ENCODE measurements at places on chromosomes 11 and 22. TPM values are rescaled to one million over a fixed set of nuclear protein-coding genes. Genes with fewer than 3 reads are reported as not detected.

Gene PGGHG
- 44.0 TPM for polyA plus RNA-seq

Gene P2RY2
- 2.5 TPM for polyA plus RNA-seq

Gene DAGLA
- 8.3 TPM for polyA plus RNA-seq

- no peak overlapping the region for H3K27ac ChIP-seq
- no peaks in the 10 kb centered on the region for H3K36me3 ChIP-seq
- H3K4me3 ChIP-seq, result no peak overlapping the region
- H3K4me1 ChIP-seq, result no peaks in the 10 kb centered on the region
- DNase-seq, result peak; percentile 72
- peaks cover 20% of the 10 kb centered on the region for H3K27me3 ChIP-seq
Measured at GRCh38 chr11:116357784-116358544, 414.8 kb downstream of the BUD13 start.

- H3K4me3 ChIP-seq, result peak overlapping the region; percentile 43
- no peaks in the 10 kb centered on the region for H3K27me3 ChIP-seq
- no peak for DNase-seq
- peak overlapping the region; percentile 88 for H3K27ac ChIP-seq
- H3K36me3 ChIP-seq, result no peaks in the 10 kb centered on the region
- H3K4me1 ChIP-seq, result peaks cover 13% of the 10 kb centered on the region
Measured at GRCh38 chr22:40635940-40636379, 559 bp downstream of the MRTFA start.

DNA sequence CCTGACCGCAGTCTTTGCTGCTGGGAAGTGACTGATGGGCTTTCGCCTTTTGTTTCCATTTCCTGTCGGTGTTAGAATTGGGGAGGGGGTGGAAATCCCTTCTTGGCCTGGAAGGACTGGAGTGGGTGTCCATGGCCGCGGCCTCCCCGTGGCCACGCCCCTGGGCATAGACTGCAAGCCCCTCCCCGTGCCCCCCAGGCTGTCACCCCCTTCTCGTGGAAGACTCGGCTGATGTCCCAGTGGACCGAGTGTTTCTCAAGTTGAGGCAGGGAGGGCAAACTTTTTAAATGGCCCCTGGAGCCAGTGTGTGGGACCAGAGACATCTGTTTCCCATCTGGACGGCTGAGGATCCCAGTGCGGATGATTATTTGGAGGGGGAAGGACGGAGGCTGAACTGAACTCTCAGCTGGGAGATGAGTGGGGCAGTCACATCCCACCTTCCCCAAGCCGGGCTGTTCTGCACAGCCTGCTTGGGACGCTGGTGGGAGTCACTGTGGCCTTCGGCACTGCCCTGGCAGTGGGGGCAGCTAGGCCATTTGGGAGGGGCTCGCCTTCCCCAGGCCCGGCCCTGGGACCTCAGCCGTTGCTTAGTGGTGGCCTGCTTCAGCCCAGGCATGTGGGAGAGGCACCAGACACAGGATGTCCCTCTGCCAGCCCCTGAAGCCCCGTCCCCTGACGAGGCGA lies 1.6 kb downstream of the CD81 start:
- H3K27ac ChIP-seq, result peak overlapping the region; percentile 92
- H3K27me3 ChIP-seq, result no peaks in the 10 kb centered on the region
- H3K36me3 ChIP-seq, result no peaks in the 10 kb centered on the region
- H3K4me1 ChIP-seq, result no peaks in the 10 kb centered on the region
- DNase-seq, result peak; percentile 50

- no peak overlapping the region for H3K4me3 ChIP-seq
- no peak for DNase-seq
- no peaks in the 10 kb centered on the region for H3K36me3 ChIP-seq
- peaks cover 5% of the 10 kb centered on the region for H3K27me3 ChIP-seq
Measured at GRCh38 chr11:120532832-120533196, 21.3 kb downstream of the GRIK4 start.

DNA sequence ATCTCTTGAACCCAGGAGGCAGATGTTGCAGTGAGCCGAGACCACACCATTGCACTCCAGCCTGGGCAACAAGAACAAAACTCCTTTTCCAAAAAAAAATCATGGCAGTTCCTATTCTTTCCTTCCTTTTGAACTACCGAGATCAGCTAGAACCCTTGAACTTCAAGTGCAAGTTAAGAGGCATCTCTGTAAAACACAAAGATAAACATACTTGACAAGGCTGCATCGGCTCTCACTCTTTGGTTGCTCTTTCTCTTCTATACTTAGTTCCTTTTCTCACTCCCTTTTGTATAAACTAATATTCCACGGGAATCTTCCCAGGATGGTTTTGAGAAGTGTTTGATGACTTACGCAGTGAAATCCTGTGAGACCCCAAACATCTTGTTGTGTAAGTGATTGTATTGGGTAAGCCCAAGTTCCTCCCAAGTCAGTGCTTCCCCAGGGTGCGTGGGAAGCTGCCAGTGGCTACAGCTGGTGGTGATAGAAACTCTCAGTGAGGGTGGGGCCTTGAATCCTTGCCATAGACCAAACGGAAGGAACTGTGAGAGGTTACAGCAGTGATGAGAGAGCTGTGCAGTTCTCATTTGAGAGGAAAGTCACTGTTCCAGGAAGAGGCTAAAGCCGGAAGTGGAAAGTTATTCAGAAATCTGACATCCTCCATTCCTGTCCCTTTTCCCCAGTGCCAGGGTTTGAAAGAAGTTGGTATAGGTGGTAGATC lies 24.1 kb upstream of the CDC42EP2 start:
- H3K4me1 ChIP-seq, result peaks cover 25% of the 10 kb centered on the region
- peak; percentile 68 for DNase-seq
- H3K4me3 ChIP-seq, result no peak overlapping the region
- H3K27me3 ChIP-seq, result no peaks in the 10 kb centered on the region
- H3K27ac ChIP-seq, result peak overlapping the region; percentile 96

GRCh38 chr11:21927628-21928027 lies 265.3 kb upstream of the ANO5 start:
- no peak overlapping the region for H3K27ac ChIP-seq
- DNase-seq, result no peak
- H3K27me3 ChIP-seq, result no peaks in the 10 kb centered on the region
- H3K36me3 ChIP-seq, result no peaks in the 10 kb centered on the region
- no peaks in the 10 kb centered on the region for H3K4me1 ChIP-seq

- H3K27me3 ChIP-seq, result no peaks in the 10 kb centered on the region
- no peaks in the 10 kb centered on the region for H3K4me1 ChIP-seq
- H3K27ac ChIP-seq, result no peak overlapping the region
- H3K36me3 ChIP-seq, result no peaks in the 10 kb centered on the region
- DNase-seq, result no peak
Measured at GRCh38 chr11:6152126-6152525, 18.0 kb downstream of the OR52B2 start.

- DNase-seq, result peak; percentile 34
- no peak within 1 kb of the TSS for H3K4me3 ChIP-seq
- no peaks in the 10 kb centered on the region for H3K4me1 ChIP-seq
- H3K27ac ChIP-seq, result no peak within 1 kb of the TSS
Measured at GRCh38 chr22:31139866-31140716, at the start of gene PLA2G3. TSS of gene PLA2G3 (minus strand) at chr22:31140508. CDS start at chr22:31140354, 154 bp downstream.
